Activated CD4-positive, CD25-positive, alpha-beta regulatory T cell treated with anti-CD3 and anti-CD28 coated beads, Interleukin-2, amount 50 U/mL, for 24 hours (primary cell): ENCODE measurements at places on chromosomes 5 and 9.

GRCh38 chr9:87698069-87698809, 27.7 kb upstream of the CTSL start:
- no peak for ATAC-seq

- no peak for ATAC-seq
These were observed 100.6 kb downstream of the LHFPL2 start for GRCh38 chr5:78547731-78548615.

DNA sequence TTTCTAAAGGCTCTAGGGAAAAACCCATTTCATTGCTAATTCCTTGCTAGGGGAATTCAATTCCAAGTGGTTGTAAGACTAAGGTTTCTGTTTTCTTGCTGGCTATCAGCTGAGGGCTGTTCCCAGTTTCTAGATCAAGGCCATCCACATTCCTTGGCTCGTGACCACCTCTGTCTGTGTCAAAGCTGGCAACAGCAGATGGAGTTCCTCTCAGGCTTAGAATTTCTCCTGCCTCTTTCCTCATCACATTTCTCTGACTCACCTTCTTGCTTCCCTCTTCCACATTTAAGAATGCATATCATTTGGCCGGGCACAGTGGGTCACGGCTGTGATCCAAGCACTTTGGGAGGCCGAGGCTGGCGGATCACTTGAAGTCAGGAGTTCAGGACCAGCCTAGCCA, 19.0 kb downstream of the DAB2IP start:
- ATAC-seq, result no peak

DNA sequence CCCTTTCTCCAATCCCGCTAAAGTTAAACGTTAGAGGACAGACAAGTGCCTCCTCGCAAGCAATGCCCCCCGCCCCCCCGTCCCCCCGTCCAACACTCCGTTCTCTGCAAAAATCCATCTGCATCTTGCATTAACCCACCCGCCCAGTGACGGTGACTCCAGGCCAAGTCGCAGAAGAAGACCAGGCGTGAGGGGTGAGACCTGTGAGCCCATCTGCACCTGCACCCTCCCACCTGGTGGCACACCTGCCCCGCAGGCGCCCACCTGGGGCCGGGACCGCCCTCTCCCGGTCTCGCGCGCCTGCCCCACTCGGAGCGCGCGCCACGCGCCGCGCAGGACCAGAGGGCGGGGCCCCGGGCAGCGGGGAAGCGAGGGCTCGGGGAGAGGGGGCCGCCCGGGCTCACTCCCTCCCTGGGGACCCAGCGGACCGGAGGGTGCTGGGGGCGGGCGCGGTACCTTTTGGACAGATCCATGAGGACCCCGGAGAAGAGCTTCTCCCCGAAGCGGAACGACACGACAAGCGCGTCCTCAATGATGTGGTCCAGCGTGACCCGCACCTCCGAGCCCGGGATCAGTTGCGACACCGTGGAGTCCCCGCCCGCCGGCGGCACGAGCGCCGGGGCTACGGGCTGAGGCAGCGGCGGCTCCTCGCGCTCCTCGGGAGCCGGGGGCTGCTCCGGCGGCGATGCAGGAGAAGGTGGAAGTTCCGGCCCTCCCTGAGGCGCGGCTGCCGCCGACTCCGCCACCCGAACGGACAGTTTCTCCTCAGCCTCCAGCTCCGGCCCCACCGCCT, 705 bp downstream of the PWWP2A start:
- peak; percentile 3 for ATAC-seq

- ATAC-seq, result peak; percentile 21
These were observed 203.9 kb upstream of the RASEF start for GRCh38 chr9:83266666-83267496.

DNA sequence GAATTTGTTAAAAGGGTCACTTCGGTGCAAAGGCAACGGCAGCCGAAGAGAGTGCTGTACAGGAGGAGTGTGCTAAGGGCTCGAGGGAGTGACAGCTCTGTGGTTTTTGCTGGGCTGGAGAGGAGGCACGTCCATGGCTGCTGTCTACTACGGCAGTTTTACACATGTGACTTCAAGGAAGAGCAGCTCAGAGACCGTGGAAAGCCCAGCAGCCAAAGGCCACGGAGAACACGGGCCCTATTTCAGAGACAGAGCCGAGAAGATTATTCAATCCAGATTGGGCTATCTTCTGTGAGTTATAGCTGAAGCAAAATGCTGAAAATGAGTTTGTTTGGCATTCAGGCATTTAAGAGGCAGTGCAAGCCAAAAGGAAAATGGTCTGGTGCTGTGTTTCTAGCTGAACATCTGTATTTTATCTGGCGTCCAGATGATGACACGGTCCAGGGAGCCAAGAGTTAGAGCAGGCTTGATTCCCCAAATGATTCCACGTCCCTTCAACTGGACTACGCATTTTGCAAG, 96.4 kb downstream of the RFK start:
- no peak for ATAC-seq

DNA sequence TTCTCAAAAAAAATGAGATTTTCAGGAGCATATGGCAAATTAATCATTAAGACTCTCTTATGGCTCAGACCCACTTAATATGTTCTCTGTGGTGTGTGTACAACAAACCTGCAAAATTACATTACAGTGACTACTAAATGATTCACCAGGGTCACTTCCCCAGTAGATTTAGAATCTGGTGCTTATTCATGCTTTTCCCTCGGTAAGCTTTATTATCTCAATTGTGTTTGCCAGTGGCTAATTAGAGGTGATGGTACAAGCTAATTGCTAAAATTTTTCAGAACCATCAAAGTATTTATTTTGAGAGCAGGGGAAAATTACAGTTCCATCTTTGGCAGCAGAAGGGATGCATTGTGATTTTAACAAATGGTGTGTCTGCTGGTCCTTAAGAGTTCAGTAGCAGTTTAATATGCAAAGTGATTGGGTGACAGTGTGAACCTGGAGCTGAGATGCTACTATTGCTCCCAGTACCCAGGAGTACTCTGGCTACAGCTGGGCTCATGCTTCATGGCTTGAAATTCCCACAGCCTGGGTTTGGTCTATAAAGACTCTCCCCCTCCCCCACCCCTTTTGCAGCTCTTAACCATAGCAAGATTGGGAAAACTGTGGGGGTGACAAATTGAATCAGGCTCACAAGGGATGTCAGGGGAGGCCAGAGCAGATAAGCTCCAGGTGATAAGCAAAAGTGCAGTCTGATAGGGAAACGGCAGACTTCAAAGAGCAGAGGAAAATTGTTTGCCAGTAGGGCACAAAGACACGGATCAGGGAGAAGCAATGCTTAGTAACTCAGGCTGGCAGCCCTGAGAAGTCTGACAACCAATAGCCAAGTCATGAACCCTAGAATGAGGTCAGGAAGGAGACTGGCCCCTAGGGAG, 92.8 kb upstream of the RAD23B start:
- ATAC-seq, result no peak

GRCh38 chr5:172910828-172911627, 48.2 kb upstream of the RPL26L1 start:
- ATAC-seq, result peak; percentile 45

GRCh38 chr9:93200989-93201334, 17.0 kb downstream of the WNK2 start:
- ATAC-seq, result no peak

- ATAC-seq, result peak; percentile 70
These were observed 9.7 kb downstream of the ORM2 start for GRCh38 chr9:114339130-114339908.

DNA sequence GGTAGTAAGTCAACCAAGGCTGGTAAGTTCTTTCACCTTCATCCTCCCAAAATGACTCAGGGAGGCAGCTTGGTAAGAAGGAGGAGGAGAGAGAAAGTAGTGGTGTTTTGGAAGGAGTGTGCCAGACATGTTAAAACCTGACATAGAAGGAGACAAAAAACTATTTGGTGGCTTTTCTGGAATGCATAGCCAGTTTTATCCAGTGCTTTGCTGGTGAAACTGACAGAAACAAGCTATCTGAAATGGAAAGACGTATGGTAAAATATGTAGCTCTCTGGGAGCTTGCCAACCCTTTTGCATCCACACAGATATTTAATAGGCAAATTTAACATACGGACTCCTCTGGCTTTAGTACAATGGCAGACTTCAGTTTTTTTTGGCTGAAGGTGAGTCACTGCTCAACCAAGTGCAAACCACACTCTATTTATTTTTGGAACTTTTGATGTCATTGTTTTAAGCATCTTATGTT, 45.4 kb downstream of the RAB14 start:
- ATAC-seq, result peak; percentile 88

DNA sequence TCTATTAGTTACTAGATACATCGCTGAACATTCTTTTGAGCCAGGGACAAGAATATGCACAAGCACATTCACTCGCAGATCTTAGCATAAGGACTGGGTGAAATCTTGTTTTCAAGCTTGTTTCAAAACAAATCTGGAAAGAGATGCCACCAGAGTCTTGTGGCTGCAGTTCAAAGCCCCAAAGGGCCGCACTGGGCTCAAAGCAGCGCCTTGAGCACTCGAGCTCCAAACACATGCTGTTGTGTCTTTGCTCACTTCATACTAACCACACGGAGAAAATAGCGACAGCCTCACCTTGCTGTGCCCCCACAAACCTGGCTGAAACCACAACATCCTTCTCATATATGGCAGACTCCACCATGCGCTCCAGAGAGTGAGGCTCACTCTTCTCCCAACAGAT, 34.2 kb upstream of the IL7R start:
- no peak for ATAC-seq

- no peak for ATAC-seq
These were observed 117.9 kb downstream of the ANXA1 start for GRCh38 chr9:73269430-73270101.

- ATAC-seq, result no peak
These were observed 77.4 kb downstream of the KIAA0825 start for GRCh38 chr5:94540856-94541494.

DNA sequence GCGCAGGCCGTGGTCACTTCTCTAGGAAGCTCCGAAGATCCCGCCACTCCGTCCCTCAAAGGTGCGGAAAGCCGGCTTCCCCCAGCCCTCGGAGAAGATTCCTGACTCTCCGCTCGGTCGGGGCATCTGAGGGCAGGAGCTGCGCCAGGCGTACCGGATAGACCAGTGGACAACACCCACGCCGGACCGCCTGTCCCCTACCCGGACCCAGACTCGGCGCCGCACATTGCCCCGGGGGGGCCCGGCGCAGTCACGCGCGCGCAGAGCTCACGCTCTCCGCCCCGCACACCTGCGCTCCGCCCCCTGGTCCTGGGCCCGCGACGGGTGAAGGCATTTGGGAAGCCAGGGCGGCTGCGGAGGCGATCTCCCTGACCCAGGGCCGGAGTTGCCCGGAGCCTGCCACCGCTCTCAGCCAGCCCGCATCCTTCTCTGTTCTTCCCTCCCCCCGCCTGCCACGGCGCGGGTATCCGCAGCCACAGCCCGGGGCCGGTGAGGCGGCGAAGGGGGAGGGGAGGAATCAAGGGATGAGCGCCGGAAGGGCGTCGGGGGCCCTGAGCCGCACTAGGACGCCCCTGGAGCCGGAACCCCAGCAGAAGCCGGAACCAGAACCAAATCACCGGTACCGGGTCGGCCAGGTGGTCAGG, 448 bp downstream of the RELL2 start:
- peak; percentile 66 for ATAC-seq

- no peak for ATAC-seq
These were observed 59.3 kb upstream of the RNU6ATAC start for GRCh38 chr9:134223591-134224122.

- no peak for ATAC-seq
These were observed 14.6 kb upstream of the CCNJL start for GRCh38 chr5:160326981-160327380.

- ATAC-seq, result no peak
These were observed 23.5 kb downstream of the C7 start for GRCh38 chr5:40932766-40933165.

DNA sequence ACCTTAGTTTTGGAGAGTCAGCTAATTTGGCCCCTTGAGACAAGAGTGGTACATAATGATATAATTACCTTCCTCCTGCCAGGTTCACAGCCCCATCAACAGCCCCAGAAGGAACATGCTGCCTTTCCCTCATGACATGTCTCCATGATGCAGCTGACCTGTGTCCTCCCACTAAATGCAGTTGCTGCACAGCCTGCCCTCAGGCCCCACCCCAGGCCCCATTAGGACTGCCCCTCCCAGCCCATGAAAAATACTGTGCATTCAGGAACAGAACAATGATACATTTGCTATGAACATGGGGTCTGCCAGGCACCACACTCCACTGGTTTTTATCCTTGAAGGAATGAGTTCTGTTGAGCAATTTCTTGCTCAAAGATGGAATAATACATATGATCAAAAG, 176.4 kb downstream of the C5orf15 start:
- no peak for ATAC-seq

DNA sequence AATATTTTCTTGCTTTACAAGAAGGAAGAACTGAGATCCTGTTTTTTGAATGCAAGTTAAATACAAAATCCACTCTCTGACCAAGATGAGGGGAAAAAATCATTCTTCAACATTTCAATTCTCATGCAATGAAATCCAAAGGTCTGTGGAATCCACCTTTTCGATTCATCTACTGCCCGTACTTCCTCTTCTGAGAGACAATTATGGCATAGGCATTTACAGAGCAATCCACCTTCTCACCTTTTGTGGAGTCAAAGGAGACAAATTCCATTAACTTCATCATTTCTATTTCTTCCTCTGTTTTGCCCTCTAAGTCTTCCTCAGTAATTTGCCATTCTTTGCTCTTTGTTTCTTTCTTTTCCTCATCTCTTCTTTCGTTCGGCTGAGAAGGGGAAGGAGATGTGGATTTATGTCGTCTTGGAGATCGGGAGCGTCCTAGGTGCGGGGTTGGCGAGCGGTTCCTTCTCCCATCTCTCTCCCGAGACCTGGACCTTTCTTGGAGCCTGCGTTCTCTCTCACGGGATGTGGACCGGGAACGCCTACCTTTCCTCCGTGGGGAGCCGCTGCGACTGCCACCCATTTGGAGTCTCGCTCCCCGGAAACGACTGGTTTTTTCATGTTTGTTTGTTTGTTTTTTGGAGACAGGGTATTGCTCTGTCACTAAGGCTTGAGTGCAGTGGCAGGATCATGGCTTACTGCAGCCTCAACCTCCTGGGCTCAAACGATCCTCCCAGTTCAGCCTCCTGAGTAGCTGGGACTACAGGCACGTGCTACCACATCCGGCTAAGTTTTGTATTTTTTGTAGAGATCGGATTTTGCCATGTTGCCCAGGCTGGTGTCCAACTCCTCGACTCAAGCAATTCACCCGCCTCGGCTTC, 24.3 kb upstream of the AFF4 start:
- no peak for ATAC-seq

GRCh38 chr5:129724222-129724621, 23.7 kb upstream of the MINAR2 start:
- ATAC-seq, result no peak

- no peak for ATAC-seq
These were observed 31.9 kb upstream of the C5orf58 start for GRCh38 chr5:170200876-170201275.

- peak; percentile 48 for ATAC-seq
These were observed 57.0 kb downstream of the COL15A1 start for GRCh38 chr9:99000476-99001395.

- ATAC-seq, result no peak
These were observed 259.8 kb downstream of the NDUFS4 start for GRCh38 chr5:53820119-53820801.

DNA sequence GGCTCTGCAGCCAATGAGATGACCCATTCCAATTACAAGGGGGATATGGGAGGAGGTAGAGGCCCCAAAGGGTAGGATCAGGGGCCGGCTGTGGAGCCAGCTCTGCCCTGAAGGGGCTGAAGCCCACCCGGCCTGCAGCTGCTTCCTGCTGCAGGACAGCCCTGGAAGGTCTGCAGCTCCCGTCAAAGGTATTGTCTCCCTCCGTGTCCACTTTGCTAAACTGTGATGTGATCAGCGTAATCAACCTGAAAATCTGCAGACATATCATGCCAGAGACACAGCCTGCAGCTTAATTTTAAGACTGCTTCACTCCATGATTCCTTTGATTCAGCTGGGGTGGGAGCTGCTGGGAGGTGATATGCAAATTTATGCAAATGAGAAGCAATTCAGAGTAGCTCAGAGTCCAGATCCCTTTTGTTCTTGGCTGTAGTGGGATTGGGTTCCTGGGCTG, 90.7 kb downstream of the GADD45G start:
- ATAC-seq, result no peak
